ENCODE measurements at places on chromosomes 12 and 14. TPM values are rescaled to one million over a fixed set of nuclear protein-coding genes. Genes with fewer than 3 reads are reported as not detected.

Gene FOXN4
- total RNA-seq, result not detected

Gene PITPNM2
- 4.1 TPM for total RNA-seq

Gene CACNA1C
- total RNA-seq, result not detected

Gene CLEC7A
- not detected for total RNA-seq
